GM10248 (cell line): ENCODE measurements at places on chromosomes 6 and 20.

GRCh38 chr6:18209539-18210197, 54.4 kb downstream of the KDM1B start:
- no peak for DNase-seq

DNA sequence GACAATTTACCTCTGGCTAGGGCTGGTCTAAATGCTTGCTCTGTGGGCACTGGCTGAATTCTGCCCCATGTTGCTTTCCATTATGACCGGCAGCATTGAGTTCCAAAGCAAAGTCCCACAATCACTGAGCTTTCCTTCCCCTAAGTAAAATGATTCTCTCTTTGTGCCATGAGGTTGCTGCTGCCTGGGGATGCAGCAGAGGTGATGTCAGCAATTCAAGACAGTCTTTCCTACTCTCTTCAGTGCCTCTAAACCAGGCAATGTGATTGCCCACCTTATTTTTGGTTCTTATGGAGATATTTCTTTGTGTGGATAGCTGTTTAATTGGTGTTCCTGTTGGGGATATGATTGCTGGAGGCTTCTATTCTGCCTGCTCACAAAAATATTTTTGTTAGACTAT, 1043.9 kb upstream of the EPHA7 start:
- no peak for DNase-seq

GRCh38 chr6:87174078-87174579, 18.8 kb downstream of the ZNF292 start:
- no peak for DNase-seq

DNA sequence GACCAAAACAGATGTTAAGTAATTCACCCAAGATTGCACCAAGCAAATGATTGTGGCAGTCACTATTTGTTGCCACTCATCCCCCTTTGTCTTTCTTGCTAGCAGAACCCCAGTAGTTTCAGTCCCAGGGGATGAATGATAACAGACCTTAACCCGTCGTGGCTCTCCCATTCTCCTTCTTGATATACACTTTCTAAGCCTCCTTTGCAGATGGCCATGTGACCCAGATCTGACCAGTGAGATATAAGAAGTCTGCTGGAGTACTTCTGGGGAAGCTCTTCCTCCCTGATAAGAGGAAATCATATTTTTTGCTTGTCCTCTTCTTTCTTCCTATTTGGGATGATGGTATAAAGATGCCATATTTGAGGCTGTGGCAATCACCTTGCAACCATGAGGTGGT, 9.6 kb upstream of the SH3BGRL2 start:
- no peak for DNase-seq

DNA sequence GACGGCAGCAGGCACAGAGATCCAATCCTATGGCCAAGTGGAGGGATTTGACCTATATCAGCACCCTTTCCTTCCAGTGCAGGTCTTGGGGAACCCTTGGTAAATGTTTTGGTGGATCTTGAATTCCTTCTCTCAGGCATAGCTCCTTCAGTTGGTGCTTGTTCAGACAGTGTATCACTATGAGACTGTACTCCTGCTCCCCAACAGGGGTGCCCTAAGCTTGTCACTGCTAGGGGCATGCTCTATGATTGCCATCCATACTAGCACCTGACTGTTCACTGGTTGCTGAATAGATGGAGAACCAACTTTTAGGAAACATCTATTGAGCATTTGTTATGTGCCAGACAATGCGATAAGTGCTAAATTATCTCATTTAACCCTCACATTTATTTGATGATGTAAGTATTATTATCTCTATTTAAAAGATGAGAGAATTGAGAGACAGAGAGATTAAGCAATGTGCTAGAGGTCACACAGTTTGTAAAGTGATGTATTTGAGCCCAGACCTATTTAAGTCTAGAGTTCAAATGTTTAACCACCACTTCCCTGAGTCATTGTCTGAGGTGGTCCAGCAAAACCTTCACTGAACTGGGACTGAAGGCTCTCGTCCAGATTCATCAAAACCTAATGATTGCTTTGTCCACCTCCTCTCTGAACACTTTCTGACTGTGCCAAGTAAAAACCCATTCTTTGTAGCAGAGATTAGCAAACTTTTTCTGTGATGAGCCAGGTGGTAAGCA, 34.3 kb downstream of the ADGRF1 start:
- no peak for DNase-seq

- DNase-seq = no peak
Measured at GRCh38 chr6:30515106-30515505, 25.8 kb downstream of the HLA-E start.

DNA sequence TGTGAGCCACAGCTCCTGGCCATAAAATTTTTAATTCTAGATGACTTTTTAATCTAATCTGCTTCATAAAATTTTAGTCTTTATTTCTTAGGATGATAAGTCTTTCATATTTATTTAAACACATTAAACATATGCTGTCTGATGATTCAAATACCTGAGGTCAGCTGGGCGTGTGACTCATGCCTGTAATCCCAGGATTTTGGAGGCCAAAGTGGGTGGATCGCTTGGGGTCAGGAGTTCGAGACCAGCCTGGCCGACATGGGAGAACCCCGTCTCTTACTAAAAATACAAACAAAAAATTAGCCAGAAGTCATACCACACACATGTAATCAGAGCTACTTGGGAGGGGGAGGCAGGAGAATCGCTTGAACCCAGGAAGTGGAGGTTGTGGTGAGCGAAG, 53.1 kb downstream of the RBM24 start:
- DNase-seq = no peak

DNA sequence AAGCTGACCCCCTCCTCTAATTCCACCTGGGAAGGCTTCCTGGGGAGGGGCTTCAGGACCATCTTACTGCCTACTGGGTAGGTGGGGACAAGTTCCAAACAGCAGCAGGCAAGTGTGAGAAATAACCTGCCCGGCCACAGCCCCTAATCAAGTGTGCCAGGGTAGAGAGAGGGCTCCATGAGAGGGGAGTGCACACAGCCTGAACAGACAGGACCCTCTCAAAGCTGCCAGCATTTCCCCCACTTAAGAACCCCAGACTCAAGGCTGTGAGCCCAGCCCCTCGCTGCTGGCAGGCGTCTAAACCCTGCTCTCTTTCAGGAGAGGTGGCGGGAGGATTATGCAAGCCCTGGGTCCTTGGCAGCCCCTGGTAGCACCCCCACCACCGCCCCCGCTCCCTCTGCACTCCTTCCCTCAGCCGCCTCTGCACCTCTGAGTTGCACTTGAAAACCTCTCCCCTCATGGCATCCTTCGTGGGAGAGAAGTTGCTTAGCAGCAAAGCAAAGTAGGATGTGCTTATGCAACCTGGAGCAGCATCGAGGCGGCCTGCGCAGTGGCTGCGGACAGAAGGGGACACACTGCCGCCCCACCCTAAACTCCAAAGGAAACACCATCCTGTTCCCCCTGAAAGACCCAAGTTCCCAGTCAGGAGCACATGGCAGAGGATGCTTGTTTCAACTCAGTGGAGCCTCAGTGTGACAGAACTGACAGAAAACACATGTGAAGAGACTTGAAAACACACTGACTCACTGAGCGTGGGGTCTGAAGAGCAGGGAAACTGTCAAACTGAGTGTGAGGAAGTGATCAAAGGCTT, 10.5 kb downstream of the DDRGK1 start:
- DNase-seq = no peak

DNA sequence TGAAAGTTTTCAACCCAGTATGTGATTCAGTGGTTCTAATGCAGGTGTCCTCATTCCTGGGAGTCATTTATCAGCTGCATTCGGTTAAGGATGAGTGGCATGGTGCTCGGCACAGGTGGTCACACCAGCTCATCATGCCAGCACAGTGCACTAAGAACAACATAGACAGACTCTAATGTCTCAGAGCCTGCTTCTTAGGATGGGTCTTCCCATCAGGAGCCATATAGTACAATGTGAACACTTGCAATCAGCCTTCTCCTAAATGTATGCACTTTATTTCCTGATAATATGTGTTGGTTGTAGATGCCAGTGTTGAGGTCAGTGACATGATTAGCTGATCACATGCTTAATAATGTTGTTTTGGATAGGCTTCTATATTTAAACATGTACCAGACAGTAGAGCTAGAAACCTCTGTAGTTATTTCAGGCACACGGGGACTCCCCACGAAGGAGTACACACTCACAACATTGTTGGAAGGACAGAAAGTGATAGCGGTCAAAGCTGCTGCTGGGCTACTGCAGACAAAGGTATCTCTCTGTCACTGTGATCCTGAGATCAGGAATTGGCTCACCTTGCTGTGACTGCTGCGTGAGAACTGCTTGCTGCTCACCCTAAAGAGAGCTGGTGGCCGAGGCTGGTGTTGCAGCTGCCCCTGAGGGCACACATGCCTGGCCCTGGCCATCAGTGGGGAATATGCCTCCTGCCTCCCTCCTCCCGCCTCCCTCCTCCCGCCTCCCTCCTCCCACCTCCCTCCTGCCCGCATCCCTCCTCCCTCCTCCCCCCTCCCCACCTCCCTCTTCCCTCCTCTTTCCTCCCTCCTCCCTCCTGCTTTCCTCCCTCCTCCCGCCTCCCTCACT, 195.4 kb downstream of the SMOC2 start:
- DNase-seq = no peak
